Vagina (tissue), 2 donors: ENCODE measurements at places on chromosomes 12 and 14.

GRCh38 chr14:71931492-71932228 is 569 bp upstream of the RGS6 start:
- DNase-seq: no peak

DNA sequence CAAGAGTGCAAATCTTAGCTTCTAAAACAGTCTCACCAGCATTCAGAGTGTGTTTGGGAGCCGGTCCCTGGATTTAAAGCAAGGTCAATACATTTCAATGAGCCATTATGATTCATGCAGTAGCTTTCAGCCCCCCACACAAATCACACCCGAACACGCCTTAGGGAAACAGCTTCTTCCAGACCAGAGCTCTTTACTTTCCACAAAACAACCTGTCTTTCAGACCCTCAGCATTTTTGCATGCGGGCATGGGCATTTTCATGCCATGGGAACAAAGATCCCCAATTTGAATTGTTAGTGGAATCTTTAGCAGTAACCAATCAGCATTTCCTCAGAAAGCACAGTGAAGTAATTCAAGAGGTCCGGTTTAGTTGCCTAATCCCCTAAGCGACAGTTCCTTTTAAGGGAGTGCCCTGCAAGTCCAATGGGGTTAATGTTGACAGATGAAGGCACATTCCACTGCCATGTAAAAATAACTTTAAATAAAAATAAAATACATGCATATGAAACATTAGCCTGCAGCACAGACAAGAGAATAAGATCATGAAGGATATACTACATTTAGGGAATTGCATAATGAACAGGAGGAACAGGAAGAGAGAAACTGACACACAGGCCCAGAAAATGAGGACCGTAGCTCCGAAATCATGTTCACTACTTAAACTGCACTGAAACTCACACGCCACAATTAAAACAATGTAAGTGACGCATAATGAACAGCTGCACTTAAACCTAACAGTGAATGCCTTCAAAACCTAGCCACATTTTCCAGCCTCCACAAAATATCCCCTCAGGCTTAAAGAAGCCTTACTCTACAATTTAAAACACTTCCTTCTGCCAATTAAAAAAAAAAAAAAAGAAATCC is 4.0 kb downstream of the VPS37B start:
- DNase-seq: no peak

DNA sequence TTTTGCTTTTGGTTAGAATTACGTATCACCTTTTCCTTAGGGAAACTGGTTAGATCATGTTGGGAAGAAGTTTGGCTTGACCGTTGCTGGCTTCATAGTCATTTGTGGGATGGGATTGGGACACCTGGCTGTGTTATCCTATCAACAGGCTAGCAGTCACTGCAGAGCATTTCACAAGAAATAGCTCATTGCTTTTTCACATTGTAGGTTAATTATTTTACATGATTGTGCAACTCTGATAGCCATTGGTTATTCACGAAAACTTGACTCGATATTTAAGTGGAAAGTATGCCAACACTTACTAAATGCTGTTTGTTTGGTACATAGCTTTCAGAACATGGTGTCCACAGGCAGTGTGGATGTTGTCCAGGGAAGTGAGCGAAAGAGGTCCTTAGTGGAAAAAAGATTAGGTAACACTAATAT is 89.4 kb downstream of the NKX2-1 start:
- DNase-seq: no peak

DNA sequence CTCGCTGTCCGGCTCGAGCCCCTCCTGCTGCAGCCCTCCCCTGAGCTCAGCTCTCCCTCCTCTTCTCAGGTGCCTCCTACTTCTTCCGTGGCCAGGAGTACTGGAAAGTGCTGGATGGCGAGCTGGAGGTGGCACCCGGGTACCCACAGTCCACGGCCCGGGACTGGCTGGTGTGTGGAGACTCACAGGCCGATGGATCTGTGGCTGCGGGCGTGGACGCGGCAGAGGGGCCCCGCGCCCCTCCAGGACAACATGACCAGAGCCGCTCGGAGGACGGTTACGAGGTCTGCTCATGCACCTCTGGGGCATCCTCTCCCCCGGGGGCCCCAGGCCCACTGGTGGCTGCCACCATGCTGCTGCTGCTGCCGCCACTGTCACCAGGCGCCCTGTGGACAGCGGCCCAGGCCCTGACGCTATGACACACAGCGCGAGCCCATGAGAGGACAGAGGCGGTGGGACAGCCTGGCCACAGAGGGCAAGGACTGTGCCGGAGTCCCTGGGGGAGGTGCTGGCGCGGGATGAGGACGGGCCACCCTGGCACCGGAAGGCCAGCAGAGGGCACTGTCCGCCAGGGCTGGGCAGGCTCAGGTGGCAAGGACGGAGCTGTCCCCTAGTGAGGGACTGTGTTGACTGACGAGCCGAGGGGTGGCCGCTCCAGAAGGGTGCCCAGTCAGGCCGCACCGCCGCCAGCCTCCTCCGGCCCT is 22.8 kb downstream of the MMP17 start:
- DNase-seq: no peak

GRCh38 chr12:5044420-5045295 is 979 bp downstream of the KCNA5 start:
- DNase-seq: no peak

DNA sequence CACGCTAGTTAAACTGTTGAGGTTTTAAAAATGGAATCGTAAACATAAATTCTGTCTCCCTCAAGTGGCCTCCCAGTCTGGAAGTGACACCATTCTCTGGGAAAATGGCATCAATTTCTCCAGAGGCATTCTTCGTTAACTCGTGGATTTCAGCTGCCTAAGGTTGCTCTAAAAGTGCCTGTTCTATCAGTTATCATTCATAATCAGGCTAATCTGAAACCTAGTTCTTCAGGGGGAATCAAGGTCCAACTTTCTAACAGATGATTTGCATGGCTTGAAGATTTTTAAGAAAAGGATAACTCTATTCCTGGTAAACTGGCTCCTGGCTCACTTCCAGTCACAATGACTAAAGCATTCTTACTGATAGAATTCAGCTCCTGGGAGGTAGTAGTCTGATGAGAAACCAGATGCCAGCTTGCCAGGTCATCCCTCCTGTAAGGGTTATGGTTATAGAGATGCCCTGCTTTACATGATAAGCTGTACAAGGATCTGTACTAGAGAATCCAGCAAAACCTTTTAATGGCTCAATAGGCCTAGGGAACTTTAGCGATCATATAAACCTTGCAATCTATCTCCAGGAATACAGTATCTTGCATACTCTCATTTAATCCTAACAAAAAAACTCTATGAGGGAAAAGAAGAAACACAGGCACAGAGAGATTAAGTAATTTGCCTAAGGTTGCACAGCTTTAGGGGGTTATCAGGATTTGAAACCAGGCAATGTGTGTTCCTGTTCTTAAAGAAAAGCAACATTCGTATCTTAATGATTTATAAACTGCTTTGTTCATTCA is 1.5 kb downstream of the L3HYPDH start:
- no peak for DNase-seq
